ENCODE measurements at places on chromosomes 16 and 17.

- DNase-seq = no peak
These were observed 108.1 kb upstream of the ERCC4 start for GRCh38 chr16:13811834-13812233.

DNA sequence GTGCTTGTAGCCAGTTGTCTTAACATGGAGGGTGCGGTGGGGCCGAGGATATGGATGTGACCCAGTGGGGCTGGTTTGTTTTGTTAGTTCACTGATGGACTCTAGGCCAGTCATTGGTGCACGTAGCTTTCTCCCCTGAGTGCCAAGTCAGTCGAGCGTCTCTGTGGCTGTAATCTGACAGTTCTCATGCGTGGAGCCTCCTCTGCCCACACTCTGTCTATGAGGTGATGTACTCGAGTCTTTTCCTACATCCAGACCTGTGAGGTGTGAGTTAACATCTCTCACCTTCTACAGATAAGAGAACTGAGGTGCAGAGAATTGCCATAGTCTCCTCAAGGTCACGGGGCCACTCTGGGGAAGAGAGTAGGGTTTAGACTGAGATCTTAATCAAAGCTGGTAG, 90.2 kb downstream of the MARCHF10 start:
- DNase-seq = no peak

DNA sequence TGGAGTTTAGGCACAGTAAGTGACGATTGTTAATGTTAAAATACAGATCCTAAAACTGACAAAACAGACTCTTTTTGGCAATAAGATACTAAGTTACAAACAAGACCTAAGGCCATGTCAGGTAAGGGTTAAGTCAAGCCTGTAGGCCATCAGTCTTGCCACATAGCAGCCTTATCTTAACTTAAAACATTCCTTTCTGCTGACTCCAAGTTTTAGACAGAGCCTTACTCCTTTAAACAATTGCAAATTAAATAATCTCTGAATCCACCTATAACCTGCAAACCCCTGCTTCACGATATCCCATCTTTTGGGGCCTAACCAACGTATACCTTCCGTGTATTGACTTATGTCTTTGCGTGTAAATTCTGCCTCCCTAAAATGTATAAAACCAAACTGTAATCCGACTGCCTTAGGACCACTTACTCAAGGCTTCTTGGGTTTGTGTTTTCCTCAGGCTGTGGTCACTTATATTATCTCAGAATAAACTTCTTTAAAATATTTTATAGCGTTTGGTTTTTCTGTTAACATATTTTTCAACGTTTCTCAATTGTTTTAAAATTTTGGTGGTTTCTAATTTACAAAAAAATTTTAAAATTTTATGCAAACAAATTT, 64.4 kb downstream of the EFCAB5 start:
- DNase-seq = no peak

- DNase-seq = no peak
These were observed 83.9 kb downstream of the SOX9 start for GRCh38 chr17:72204742-72205141.

DNA sequence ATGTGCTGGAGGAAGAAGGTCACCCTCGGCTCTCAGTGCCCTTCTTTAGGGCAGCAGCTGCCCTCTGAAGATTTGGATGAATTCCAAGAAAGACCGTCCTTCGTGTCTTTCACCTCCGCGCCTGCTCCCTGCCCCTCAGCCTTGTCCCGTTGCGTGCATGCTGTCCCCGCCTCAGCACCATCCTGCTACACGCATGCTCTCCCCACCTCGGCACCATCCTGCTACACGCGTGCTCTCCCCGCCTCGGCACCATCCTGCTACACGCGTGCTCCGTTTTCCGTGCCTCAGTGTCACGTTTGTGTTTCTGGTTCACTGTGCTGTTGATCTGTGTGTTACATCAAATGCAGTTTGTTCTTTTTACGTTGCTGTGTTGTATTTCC, 13.5 kb downstream of the ACSF3 start:
- no peak for DNase-seq
